ENCODE measurements at places on chromosomes 6 and 20.

DNA sequence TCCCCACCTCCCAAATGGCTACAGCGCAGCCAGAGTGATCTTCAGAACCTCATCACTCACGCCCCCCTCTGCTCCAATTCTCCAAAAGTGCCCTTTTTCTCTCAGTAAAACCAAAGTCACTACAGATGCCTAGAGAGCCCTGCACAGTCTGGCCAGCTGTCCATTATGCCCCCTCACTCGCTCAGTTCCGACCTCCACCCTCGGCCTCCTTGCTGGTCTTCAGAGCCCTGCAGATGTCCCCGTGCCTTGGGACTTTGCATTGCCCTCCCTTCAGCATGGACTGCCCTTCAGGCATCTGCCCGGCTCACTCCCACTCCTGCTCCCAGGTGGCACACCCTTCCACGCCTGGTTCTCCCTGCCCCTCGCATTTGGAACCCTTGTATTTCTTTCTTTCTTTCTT lies 1.1 kb upstream of the RAET1E start:
- DNase-seq = no peak

DNA sequence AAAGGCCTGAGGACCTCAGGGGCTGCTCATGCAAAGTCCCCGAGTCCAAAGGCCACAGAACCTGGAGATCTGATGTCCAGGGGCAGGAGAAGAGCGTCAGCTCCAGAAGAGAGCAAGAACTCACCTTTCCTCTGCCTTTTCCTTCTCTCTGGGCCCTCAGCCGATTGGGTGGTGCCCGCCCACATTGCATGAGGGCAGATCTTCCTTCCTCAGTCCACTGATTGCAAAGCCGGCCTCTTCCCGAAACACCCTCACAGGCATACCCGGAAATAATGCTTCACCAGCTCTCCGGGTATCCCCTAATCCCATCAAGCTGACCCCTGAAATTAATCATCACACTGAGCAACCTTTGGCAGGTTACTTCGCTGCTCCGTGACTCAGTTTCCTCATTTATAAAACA lies 33.4 kb downstream of the SPDEF start:
- no peak for DNase-seq

- no peak for DNase-seq
These were observed 47.9 kb upstream of the CITED2 start for GRCh38 chr6:139422105-139423036.

- no peak for DNase-seq
These were observed 85.7 kb downstream of the MLIP start for GRCh38 chr6:54196905-54197304.

- DNase-seq = no peak
These were observed 32.4 kb upstream of the TCP11 start for GRCh38 chr6:35173427-35174087.

DNA sequence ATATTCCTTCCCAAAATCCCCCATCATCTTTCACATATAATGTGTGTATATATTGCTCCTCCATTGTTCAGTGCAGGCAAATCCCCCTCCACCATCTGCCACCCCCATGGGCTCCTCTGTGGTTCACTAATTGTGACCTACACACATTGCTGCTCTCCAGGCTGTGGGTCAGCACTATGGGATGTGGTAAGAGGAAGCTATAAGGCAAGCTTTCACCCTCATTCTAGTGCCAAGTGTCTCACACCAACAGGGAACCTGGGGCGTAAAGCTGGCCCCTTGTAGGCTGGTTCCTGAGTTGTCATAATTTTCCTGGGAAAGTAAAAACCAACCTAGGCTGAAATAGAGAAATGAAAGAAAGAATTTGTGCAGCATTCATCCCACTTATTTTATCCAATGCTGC lies 16.8 kb downstream of the FKBP1A start:
- DNase-seq = no peak

GRCh38 chr20:45157962-45158361 lies 16.7 kb upstream of the PI3 start:
- no peak for DNase-seq

DNA sequence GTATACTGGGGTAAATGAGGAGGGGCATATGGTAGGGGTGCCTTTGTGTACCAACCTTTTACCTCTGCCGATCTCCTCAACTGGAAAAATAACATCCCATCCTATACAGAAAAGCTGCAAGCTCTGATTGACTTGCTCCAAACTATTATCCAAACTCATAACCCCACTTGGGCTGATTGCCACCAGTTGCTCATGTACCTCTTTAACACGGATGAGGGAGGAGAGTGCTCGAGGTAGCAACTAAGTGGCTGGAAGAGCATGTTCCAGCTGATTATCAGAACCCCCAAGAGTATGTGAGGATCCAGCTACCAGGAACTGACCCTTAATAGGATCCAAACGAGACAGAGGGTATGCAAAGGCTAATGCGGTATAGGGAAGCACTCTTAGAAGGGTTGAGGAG lies 299.6 kb downstream of the RNGTT start:
- DNase-seq = no peak

DNA sequence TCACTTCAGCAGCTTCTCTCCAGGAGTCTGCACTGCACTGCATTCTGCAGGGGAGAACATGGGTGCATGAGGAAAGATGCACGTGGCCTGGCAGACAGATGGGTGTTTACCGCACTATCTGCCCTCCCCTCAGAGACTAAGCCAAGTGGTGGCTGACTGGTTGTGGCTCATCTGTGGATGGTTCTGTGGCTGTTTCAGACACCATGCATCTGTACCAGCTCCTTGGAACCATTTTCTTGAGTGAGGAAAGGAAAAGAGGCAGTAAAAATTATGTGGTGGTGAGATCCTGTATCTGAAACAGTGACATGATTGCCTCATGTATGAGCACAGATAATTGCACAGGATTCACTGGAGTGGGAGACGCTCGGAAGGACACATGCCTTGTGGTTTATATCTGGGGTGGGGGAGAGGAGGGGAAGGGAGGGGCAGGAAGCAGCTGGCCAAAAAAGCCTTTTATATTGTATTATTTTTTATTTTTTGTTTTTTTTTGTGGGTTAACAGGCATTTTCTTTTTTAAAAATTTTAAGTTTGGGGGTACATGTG lies 161.7 kb downstream of the ERMARD start:
- DNase-seq = no peak

GRCh38 chr20:41230136-41230535 lies 87.4 kb downstream of the ZHX3 start:
- no peak for DNase-seq

DNA sequence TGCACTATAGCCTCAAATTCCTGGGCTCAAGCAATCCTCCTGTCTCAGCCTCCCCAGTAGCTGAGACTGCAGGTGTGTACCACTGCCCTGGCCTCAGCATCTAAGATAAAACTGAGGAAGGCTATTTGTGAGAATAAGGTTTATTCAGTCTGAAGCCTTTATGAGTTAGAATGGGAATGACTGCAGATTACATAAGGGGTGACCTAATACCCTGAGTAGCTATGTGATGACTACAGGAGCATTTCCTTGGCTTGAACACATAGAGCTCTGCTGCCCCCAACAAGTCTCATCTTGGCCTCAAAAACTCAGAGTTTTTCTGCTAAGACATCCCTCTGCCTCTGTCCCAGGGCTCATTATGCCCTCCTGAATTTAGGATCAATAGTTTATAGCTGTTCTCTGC lies 7.6 kb downstream of the GSS start:
- DNase-seq = no peak

DNA sequence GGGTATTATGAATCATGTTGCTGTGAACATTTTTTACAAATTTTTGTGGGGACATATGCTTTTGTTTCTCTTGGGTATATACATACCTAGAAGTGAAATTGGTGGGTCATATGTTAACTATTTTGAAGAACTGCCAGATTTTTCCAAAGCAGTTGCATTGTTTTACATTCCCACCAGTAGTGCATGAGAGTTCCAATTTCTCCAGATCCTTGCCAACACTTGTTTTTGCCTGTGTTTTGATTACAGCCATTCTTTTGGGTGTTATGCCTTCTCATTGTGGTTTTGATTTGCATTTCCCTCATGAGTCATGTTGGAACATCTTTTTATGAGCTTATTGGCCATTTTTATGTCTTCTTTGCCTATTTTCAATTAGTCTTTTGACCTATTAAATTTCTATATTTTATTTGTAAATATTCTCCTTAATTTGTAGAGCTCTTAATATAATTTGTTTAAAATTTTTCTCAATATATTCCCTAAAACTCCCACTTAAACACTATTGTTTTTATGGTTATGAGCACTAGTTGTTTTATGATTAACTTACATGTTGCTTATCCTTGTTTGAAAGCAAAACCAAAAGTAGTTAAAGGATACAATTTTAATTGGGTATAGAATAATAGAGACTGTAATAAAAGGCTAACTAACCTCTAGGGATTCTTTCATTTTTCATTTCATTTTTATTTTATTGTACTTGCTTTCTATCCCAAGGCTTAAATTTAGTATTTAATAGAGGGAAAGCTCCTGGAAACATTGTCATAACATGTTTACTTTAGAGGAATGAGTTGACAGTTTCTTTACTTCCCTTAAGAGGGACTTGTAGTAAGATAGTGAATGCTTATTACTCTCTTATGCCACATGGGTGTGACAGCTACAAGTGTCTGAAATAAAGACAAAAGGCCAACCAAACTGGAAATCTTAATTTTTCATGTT lies 5.5 kb downstream of the UBR2 start:
- no peak for DNase-seq

- DNase-seq = no peak
These were observed 26.8 kb downstream of the KIF3B start for GRCh38 chr20:32304131-32304746.

DNA sequence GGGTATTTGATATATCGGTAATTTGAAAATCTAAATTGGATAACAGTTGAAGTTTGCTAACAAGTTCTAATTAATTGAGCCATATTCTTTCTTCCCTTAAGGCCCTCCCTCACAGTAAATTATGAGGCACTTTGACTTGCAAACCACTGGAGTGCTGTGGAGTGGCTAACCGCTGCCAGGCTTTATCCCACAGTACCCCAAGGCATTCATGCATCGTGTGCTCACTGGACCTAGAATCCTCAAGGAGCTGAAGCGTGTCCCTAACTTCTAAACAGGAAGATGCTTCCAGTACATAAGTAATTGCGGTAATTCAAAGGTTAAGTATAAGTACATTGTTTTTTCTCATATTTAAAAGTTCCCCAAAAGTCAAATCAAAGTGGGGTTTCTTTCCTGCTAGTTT lies 499.9 kb downstream of the TFAP2A start:
- DNase-seq = no peak

GRCh38 chr20:1417273-1417672 lies 24.4 kb upstream of the FKBP1A start:
- DNase-seq = no peak

GRCh38 chr20:25139029-25139705 lies 56.3 kb upstream of the ENTPD6 start:
- no peak for DNase-seq

GRCh38 chr6:81768150-81768942 lies 15.9 kb upstream of the TENT5A start:
- DNase-seq = no peak

GRCh38 chr20:54345821-54346220 lies 129.6 kb upstream of the DOK5 start:
- DNase-seq = no peak

- DNase-seq = no peak
These were observed 182.4 kb downstream of the CD109 start for GRCh38 chr6:73878403-73878802.

DNA sequence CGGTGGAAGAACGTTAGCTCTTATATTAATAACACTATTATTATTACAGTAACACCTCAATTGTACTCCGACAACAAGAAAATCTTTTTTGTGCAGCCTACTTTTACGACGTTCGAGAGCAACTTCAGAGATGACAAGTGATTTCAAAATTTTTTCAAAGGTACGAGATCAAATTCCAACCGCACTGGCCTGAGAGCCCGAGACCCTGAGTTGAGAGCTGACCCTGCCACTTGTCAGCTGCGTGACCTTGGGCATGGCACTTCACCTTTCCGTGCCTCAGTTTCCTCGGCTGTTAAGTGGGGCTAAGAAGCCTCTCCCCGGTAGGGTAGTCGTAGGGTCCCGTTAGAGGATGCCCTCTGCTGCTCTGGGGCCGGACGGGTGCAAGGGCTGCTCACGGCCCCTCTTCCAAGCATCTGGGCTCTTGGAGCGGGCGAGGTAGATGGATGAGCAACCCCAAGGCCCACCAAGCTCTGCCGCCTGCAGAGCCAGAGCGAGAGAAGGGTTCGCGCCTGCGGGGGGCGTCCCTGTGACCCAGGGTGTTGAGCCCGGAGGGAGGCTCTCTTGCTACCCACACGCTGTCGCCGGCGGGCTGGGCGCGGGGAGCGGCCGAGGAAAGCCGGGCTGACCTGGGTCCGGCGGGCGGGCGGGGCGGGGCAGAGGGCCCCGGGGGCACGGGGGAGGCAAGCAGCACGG lies 510 bp downstream of the NDRG3 start:
- DNase-seq = no peak

GRCh38 chr20:59933296-59933848 lies at the start of gene SYCP2:
SYCP2 (minus strand) TSS chr20:59933637; CDS start chr20:59922413, 11,224 bp downstream.
- DNase-seq = no peak

GRCh38 chr20:36113036-36113435 lies 41.5 kb upstream of the EPB41L1 start:
- no peak for DNase-seq

- no peak for DNase-seq
These were observed 107.2 kb downstream of the FOXC1 start for GRCh38 chr6:1716868-1717267.

DNA sequence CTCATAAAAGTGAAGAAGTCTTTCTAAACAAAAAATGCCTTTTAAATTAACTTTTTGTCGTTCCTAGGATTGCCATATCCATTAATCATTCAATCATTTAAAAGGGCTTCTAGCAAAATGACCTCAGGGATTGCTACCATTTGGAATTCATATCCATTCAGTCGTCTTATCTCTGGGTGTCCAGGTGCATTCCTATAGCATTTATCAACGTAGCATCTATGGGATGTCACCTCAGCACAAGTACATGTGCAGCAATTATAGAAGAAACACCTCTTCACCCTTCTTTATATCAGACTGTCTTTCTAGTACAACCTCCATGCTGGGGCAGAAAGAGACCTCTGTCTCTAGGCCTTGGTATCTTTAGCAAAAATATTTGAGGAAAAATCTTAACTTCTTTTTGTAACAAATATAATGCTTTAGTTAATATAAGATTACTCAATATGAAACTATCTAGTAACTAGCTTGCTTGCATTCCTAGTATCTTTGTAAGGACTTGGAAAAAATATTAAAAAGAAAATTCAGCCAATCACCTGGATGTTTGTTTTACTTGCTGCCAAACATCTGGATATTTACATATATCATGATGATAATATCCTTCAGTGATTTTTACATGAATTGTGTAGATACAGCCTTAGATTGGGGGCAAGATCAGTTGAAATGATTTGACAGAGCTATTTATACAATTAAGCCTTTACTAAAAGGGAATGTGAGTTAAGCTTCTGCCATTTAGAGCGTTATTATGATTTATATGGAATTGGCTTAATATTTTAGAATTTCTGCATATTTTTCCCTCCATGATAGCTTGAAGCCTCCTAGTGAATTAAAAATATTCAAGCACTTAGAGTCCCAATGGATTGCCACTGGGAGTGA lies 356.8 kb downstream of the HDGFL1 start:
- no peak for DNase-seq

DNA sequence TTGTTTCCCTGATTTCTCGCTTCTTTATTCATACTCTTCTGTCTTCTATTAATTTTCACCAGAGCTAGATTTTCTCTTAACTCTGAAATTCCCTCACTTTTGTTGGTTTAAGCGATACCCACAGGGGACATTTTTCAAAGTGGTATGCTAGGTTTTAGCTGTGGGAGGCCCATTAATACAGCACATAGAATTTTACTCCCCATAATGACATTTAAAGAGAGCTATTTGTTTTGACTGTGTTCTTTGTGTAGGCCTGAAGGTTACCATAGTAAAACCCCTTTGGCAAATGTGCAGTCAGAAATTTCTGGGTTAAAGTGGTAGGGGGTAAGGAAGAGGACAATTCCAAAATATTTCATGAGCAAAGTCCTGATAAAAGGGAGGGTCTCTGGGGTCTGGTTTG lies 721.1 kb upstream of the CITED2 start:
- no peak for DNase-seq
